NCI-H146 (cell line): ENCODE measurements at places on chromosomes 2 and 18.

DNA sequence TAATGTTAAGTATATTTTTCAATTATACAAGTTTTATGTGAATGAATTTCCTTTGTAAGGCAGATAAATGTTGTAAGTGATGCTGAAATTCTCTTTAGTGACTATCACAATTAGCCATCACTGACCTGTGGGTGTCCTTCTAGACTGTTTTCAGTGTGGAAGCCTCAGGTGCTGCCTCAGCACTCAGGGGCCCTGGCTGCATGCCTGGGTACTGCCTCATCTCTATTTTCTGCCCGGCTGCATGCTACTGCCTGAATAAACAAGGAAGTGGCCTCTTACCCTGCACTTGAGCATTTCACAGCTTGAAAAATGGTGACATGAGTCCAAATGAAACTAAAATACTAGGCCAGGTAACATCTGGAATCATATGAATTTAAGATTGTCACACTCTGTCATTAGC, 787.6 kb upstream of the SALL3 start:
- no peak for DNase-seq

DNA sequence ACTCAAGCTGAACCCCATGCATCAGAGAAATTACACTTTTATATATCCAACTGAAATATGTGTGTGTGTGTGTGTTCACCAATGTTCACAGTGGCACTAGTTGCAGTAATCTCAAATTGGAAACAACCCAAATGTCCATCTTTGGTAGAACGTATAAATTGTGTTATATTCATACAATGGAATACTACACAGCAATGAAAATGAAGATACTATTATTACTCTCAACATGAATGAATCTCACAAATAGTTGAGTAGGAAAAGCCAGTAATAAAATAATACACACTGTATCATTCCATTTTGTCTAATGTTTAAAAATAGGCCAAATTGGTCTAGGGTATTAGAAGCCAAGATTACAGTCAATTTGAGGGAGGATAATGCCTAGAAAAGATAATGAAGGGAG, 48.0 kb upstream of the NFE2L2 start:
- no peak for DNase-seq

DNA sequence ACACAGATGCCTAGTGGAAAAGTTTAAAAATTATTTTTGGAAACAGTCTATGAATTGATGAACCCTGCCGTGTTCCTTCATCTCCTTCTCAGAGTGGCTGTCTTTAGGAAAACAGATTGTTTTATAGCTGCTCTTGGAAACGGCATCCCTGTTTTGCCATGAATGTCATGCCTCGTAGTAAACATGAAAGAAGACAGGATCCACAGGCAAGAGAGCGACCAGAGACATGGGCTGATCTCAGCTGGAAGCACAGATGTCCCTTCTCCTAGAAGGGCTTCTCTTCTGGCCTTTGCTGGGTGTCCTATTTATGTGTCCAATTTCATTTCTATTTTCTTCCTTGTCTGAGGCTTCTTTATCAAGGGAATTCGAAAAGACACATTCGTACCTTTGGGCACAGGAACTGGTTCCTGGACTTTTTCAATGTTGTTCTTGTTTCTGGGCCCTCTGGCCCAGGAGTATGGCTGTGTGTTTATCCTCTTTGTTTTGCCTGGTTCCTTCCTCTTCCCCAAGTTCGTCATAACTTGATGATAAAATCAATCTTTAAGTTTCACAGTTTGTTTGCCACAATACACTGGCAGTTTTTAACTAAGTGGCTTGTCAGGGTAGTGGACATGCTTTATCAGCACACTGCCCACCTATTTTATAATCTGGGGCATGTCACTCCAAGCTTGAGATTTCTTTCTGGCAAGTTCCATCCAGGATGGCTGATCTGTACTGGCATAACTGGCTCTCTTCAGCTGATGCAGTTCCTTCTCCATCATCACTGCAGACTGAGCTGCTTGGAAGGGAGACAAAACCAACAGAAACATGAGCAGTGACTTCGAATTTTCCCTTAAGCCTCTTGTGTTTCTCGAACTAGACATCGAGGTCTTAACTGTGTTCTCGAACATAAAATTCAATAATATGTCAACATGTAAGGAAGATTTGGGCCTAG, 63.2 kb upstream of the MGAT4A start:
- DNase-seq = no peak

- no peak for DNase-seq
Observed at GRCh38 chr2:171318463-171318934, 115.3 kb downstream of the METTL8 start.

- no peak for DNase-seq
Observed at GRCh38 chr2:160325418-160325817, 125.3 kb upstream of the ITGB6 start.

GRCh38 chr2:232315049-232315922, 63.3 kb upstream of the ALPP start:
- DNase-seq = no peak
